ENCODE measurements at places on chromosomes 13 and 19.

DNA sequence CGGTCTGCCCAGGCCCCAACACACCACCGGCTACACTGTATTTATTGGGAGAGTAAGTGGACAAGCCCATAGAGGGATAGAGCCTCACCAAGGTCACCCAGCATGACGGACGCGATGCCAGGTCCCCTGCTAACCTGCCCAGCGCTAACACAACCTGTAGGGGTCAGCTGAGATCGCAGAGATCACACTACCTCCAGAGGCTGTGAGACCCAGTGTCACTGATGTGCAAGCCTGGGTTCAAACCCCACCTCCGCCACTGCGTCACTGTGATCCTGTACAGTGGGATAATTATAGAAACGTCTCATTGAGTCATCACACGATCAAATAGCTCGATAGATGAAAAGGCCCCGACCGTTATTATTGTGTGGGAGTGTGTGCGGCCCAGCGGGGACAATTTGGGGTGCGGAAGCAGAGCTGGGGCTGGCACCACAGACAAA, 10.6 kb upstream of the TLE2 start:
- DNase-seq, result no peak

- DNase-seq, result no peak
Measured at GRCh38 chr13:53165261-53165660, 136.6 kb downstream of the OLFM4 start.

DNA sequence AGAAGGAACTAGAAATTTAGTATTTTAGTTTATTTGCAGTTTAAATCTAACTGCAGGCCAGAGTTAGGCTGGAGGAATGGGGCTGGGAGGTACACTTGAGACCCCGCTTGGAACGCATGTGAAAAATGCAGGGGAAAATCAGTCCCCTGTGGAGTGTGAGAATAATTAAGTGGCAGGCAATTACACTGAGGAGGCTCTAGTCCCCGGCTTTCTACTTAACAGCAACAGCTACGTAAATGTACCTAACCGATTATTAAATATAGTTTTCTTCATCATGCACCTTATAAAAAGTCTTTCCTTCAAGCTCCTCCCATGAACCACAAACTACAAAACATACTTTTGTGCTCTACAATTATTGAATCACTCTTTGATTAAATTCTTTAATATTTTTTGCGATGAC, 804 bp downstream of the ZNF708 start:
- peak; percentile 41 for DNase-seq

- no peak for DNase-seq
Measured at GRCh38 chr19:35052599-35053190, 11.2 kb downstream of the HPN start.

GRCh38 chr19:40502081-40502480, 35.3 kb downstream of the SPTBN4 start:
- no peak for DNase-seq

DNA sequence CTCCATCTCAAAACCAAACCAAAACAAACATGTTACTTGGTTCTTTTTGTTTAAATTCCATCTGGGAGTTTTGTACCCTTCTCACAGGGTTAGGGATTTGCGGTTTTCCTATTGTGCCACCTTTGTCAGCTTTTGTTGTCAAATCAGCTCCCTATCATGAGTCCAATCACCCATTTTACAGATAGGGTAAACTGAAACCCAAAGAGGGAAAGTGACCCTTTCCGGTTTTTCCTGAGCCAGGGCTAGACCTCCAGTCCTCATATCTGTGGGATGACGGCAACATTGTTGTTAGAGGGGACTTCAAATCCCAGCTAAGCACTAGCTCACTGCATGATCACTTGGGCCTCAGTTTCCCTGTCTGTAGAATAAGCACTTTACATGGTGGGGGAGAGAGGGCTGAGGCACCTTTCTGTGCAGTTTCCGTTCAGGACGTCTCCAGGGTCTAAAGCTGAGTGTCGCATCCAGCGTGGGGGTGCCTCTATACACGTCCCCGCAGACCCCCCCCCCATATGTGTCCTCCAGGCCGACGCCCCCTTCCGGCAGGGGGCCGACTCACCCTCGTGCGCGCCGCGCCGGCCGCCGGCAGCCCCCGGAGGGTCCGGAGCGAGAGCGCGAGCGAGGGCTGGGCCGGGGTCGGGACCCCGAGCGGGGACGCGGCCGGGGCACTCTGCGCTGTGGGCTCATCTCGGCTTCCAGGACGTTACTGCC, 3.9 kb downstream of the CCDC194 start:
- DNase-seq, result no peak

- DNase-seq, result no peak
Measured at GRCh38 chr19:2731181-2731995, 8.4 kb downstream of the SLC39A3 start.

- DNase-seq, result no peak
Measured at GRCh38 chr19:56218961-56219360, 16.9 kb downstream of the ZSCAN5C start.

DNA sequence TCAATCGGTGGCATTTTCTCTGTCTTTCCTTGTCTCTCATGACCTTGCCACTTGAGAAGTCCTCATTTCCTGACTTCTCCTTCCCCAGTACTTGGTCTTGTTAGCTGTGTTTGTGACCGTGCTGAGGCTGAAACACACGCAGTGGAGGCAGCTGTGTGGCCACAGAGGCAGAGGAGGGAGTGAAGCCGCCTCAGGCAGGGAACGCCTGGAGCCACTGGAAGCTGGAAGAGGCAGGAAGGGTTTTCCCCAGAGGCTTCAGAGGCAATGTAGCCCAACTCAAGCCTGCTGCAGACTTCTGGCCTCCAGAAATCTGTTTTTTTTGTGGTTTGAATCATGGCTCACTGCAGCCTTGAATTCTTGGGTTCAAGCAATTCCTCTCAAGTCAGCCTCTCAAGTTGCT, 29.2 kb upstream of the ARGLU1 start:
- no peak for DNase-seq
